ENCODE measurements at places on chromosomes 1 and 21.

DNA sequence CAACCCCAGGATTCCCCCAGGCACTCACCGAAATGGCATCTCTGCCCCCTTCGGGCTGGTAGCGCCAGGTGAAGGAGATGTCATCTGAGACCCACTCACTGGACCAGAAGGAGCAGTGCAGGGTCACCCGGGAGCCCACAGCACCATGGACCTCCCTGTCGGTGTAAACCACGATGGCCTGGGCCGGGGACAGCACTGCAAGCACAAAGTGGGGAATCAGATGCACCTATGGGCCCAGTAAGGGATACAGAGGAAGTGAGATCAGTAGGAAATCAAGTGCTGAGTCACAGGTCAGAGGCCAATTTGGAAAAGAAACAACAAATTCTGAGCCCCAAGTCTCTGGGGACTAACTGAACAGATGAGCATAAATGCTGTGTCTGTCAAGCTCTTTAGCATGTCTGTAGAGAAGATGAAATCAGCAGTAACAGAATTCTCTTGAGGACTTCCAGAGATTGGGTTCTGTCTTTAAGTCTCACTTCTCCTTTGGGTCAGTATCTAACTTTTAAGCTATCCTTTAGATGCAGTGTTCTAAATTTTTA lies 2.5 kb downstream of the MPZ start:
- DNase-seq = no peak

GRCh38 chr1:43367904-43368645 lies at the start of gene ELOVL1:
ELOVL1 (minus strand) TSS chr1:43368011; CDS start chr1:43365609, 2,402 bp downstream.
- DNase-seq = no peak

- DNase-seq = no peak
These were observed 176.1 kb downstream of the CLIC6 start for GRCh38 chr21:34844924-34845238.

GRCh38 chr1:201466492-201466891 lies 2.5 kb downstream of the PHLDA3 start:
- no peak for DNase-seq

GRCh38 chr1:21659099-21659923 lies 9.8 kb downstream of the RAP1GAP start:
- DNase-seq = no peak

DNA sequence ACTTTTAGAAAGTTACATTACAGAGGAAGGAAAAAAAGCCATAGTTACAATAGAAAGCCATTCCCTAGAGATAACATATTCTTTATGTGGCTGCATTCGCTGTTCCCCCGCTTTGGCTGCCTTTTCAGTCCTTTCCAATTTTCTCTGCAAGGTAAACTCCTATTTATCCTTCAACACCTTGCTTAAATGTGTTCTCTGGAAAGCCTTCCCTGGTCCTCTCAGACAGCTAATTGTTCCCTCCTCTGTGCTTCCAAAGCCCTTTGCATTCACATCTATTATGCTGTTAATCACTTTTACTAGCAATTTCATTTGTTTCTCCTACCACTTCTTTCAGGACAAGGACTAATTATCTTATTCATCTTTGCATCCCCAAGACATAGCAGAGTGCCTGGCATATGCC lies 1.6 kb downstream of the PHC2 start:
- DNase-seq = no peak

All from right renal cortex interstitium (tissue), 3 donors.